ENCODE measurements at places on chromosomes 1 and 21. TPM values are rescaled to one million over a fixed set of nuclear protein-coding genes. Genes with fewer than 3 reads are reported as not detected.

Gene ALPL
- total RNA-seq, result not detected

Gene RPTN
- not detected for total RNA-seq

Gene FCRL4
- total RNA-seq, result not detected

Gene AHDC1
- total RNA-seq, result 16.5 TPM

Gene CDK18
- total RNA-seq, result 7.9 TPM

Gene RIMKLA
- 18.0 TPM for total RNA-seq

Gene SYDE2
- total RNA-seq, result 4.1 TPM

Gene TIE1
- 0.49 TPM for total RNA-seq

Gene GOLT1A
- not detected for total RNA-seq

Gene NR1I3
- total RNA-seq, result not detected

Gene CDKN2C
- total RNA-seq, result 10.0 TPM

Gene SLC25A44
- total RNA-seq, result 79.1 TPM

Gene ZNF593OS
- total RNA-seq, result not detected

Gene NUAK2
- total RNA-seq, result 6.8 TPM

Gene SPRR2B
- total RNA-seq, result not detected

Gene WDR64
- not detected for total RNA-seq

Gene CRP
- not detected for total RNA-seq

Gene TRIM45
- total RNA-seq, result 1.5 TPM

Gene AMIGO1
- total RNA-seq, result 1.3 TPM

Gene ZNHIT6
- 9.2 TPM for total RNA-seq

Gene SLFNL1
- total RNA-seq, result 0.11 TPM

Gene TMEM125
- total RNA-seq, result not detected

Gene ANGPTL3
- total RNA-seq, result not detected

Gene C1QB
- not detected for total RNA-seq

Gene CACNA1S
- total RNA-seq, result not detected

Gene NMNAT2
- total RNA-seq, result not detected

Gene KLHDC7A
- not detected for total RNA-seq

Gene PCAT6
- not detected for total RNA-seq

Gene TTC34
- total RNA-seq, result 0.80 TPM

Gene MAD2L2
- total RNA-seq, result 115 TPM

Gene HNRNPCL4
- total RNA-seq, result not detected

Gene IGSF9
- not detected for total RNA-seq

Gene LEFTY1
- not detected for total RNA-seq

Gene SLC37A1
- 15.2 TPM for total RNA-seq

Gene SRP9
- total RNA-seq, result 281 TPM

Gene FMO4
- total RNA-seq, result 2.4 TPM

Gene S100A2
- 1.0 TPM for total RNA-seq

Gene ANKRD34A
- total RNA-seq, result 9.1 TPM

Gene TSPEAR
- not detected for total RNA-seq

Gene S100A9
- total RNA-seq, result 0.73 TPM

Gene ZMYND12
- 0.84 TPM for total RNA-seq

Gene ZNF684
- 4.2 TPM for total RNA-seq

Gene HCRTR1
- total RNA-seq, result not detected

Gene MIXL1
- total RNA-seq, result not detected

Gene TAS1R2
- total RNA-seq, result not detected

Gene C2CD4D
- 1.6 TPM for total RNA-seq

Gene GSTM5
- total RNA-seq, result 0.89 TPM

Gene SPRR2F
- not detected for total RNA-seq

Gene SH2D2A
- total RNA-seq, result 186 TPM

Gene LCE3E
- total RNA-seq, result not detected

Gene G0S2
- total RNA-seq, result 1.4 TPM

Gene SLAMF7
- 70.9 TPM for total RNA-seq

Gene SPATA45
- total RNA-seq, result not detected

Gene ITLN2
- total RNA-seq, result not detected

Gene CLEC20A
- not detected for total RNA-seq

Gene GPR3
- 0.25 TPM for total RNA-seq

Gene ERICH3
- not detected for total RNA-seq

Gene FAM177B
- not detected for total RNA-seq

Data from activated naive CD4-positive, alpha-beta T cell treated with anti-CD3 and anti-CD28 coated beads, Interleukin-2, amount 50 U/mL, for 72 hours (primary cell).